IPS DF 6.9 (cell line): ENCODE measurements at places on chromosomes 4 and X.

- no peak for DNase-seq
Measured at GRCh38 chr4:150518559-150518958, 63.4 kb upstream of the MAB21L2 start.

- DNase-seq, result no peak
Measured at GRCh38 chr4:116118221-116118620, 967.2 kb downstream of the TRAM1L1 start.

- DNase-seq, result no peak
Measured at GRCh38 chr4:174490451-174490961, 31.8 kb downstream of the HPGD start.

DNA sequence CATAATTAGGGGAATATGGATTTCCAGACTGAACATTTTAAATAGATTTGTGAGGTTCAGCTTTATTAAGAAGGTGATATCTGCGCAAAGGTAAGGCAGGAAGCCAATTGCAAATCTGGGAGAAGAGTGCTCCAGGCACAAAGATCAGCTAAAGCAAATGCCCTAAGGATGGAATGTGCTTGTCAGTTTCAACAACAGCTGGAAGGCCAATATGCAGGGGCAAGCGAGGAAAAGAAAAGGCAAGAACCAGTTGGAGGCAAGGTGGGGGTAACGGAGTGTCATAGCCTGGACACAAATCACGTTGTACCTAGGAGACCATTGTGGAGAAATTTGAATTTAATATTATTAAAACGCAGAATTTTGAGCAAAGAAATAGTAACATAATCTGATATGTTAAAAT, 1710.3 kb upstream of the PCDH7 start:
- DNase-seq, result no peak

DNA sequence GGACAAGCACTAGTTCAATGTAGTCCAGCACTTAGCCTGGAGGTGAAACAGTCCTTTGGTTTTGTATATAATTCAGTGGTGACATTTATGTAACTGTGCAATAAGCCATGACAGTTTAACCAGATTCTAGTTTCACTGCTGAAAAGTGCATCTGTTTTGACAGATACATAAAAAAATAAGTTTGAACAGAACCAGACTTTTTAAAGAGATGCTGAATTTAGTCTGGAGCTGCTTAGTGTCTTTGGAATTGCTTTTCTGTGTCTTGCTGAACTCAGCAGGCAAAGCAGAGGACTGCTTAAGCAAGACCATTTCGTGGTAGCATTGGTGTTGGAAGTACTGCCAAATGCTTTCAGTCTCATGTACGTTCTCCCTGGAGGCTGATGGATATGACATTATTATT, 393.5 kb downstream of the MAPK10 start:
- DNase-seq, result no peak

GRCh38 chr4:56742080-56742871, 61.2 kb upstream of the HOPX start:
- no peak for DNase-seq

GRCh38 chrX:41759817-41760216, 35.8 kb downstream of the GPR82 start:
- peak; percentile 9 for DNase-seq

DNA sequence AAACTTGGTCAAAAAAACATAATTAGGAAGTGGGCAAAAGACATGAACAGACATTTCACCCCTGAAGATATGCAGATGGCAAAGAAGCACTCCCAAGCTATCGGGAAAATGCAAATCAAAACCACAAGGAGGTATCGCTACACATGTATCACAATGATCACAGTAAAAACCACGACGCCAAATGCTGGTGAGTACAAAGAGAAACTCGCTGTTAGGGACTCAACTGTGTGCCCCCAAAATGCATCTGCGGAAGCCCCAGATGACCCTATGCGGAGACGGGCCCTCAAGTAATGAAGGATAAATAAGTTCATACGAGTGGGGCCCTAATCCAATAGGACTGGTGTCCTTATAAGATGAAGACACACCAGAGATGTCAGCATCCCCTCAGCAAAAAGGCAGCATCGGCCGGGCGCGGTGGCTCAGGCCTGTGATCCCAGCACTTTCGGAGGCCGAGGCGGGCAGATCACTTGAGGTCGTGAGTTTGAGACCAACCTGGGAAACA, 10.2 kb downstream of the GAK start:
- DNase-seq, result no peak

DNA sequence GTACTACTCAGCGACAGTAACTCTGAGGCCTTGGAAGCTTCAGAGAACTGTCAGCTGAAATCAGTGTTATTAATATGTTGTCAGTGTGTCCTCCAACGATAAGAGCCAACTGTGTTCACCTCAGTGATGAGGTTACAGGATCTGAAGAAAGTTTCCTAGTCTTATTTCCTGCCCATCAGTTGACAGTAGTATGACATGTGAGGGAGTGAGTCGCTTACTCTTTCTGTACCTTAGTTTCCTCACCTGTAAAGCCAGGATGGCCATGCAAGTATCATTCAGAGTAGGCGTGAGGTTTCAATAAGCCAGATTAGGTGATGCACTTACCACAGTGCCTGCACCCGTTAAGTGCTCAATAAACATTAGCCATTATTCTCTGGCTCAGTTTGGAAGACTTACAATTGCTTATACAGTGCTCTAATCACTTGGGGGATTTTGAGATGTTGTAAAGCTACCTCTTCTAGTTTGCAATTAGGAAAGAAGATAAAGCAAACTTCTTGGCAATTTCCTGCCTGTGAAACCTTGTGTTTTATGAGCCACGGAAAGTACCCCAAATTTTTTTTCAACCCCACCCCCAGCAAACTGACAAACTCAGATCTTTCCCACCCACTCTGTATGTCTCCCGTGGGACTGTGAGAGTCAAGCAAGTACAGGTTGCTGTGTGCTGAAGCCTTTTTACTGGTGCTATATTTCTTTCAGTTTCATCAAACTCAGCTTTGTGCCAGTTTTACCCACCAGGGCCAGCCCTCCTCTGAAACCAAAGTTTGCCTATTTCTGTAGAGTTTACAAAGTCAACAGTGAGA, 62.2 kb downstream of the ANXA3 start:
- no peak for DNase-seq

- no peak for DNase-seq
Measured at GRCh38 chr4:187204389-187204918, 480.8 kb upstream of the FAT1 start.

GRCh38 chr4:25900310-25900709, 13.7 kb upstream of the SMIM20 start:
- no peak for DNase-seq

- DNase-seq, result no peak
Measured at GRCh38 chr4:4861390-4862018, 2.0 kb downstream of the MSX1 start.

DNA sequence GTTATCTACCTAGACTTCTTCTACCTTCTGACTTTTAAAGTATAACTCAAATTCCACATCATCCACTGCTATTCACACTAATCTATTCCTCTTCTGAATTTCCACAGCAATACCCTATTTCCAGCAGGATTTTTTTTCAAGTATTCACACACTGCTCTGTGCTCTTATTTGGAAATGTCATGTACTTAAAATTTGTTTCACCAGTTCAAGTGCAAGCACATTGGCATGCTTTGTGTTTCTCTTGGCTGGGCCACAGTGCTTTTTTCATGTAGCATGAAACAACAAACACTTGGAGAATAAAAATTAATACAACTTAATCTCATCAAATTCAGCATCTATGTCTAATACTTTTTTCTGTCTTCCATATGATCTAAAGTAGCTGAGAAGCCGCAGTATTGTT, 161.8 kb upstream of the PCDH18 start:
- no peak for DNase-seq

GRCh38 chr4:14749910-14750309, 252.4 kb upstream of the CPEB2 start:
- no peak for DNase-seq

DNA sequence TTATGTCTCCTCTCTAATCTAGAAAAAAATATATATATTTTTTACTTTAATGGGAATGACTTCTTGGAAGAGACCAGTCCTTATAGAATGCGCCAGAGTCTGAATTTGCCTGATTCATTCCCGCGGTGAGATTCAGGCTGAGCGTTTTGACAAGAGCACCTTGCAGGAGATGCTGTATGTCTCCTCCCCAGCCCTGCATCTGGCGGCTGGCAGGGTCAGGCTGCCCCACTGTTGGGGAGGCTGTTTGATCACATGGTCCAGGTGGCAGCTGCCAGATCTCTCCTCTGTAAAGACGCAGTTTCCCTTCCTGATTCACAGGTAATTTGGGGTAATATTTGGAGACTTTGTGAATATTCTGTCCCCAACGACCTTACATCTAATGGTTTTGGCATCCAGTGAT, 9.7 kb downstream of the PDZD4 start:
- DNase-seq, result no peak

DNA sequence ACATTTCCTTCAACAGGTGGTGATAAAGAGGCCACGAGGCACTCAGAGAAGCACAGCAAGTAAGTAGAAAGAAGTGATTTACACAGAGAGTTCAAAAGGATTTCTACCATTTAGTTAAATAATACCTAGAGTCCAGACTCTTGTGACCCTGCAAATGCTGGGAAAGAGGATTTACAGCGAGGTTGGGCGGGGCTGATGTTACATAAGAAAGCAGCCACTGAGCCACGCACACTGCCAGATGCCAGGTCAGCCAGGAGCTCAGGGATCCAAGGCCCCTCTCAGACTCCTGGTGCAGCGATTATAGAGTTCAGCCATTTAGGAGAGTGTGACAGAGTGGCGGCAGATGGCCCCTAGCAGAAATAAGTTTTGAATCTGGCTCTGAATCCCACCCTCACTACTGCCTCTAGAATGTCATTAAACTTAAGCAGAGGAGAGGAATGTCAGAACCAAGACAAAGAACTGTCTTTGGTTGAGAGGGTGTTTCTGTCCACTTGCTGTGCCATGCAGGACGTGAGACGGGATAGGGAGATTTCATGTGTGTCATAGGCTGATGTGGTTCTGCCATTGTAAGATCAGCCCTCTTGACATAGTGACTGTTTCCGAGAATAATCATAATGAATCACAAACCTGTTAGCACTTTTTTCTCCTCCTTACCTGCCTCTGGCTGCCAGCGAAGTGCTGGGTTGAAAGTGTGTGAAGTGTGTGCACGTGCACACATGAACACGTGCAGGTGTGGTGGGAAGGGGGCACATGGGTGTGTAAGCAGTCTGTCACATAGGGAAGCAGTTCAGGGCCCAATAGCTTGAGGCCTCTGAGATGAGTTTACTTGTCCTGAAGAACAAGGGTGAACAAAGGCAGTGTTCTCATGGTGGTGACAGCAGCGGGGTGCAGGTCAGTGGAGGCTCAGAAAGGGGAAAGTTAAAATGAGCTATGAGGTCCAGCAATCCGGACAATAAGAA, 50.1 kb downstream of the MFAP3L start:
- DNase-seq, result no peak

DNA sequence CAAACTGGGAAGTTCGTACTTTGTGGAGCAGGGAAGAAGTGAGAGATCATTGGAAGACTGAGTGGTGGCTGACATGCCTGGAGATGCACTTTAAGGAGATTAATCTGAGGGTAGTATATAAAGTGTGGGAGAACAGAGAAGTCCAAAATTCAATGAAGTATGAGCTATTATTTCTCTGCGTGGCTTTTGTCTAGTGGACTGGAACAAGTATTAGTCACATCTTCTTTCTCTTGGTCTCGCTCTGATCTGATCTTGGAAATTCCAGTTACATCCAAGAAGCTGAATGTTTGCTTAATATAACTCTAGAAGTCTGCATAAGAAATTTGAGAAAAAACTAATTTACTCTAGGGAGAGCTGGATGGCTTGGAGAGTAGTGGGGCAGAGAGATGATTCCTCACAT, 64.8 kb upstream of the NR0B1 start:
- no peak for DNase-seq

- DNase-seq, result no peak
Measured at GRCh38 chr4:54700986-54701385, 43.2 kb downstream of the KIT start.

GRCh38 chr4:1766106-1767060, 26.7 kb upstream of the FGFR3 start:
- no peak for DNase-seq

DNA sequence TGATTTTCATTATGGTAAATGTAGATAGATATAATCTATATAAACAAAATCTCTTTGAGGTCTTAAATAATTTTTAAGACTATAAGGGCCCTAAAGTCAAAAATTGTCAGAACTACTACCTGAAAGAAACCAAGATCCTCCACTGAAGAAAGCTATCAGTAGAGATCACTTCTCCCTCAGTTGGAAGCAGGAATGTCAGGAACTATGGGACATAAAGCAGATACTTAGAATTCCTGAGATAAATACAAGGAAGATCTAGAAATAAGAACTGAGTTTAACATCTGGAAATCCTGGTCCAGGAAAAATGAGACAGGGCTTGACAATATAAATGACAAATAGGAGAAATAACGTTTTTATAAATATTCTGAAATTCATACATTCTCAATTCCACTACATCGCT, 97.2 kb downstream of the ADAMTS3 start:
- DNase-seq, result no peak

DNA sequence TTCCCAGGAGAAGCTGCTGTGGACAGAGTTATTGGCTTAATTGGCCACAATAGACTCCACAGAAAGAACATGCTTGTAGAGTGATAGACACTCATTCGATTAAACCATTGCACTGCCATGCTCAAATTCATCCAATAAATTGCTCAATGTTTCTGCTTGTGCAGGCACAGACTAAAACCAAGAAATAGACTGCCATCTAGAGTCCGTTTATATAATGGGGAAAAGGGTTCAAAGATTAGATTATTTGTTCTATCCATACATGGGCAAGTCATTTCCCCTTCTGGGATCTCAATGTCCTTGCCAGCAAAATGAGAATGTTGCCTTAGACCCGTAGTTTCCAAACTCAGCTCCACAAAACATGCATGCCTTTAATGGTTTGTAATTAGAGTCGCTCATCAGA, 8.7 kb downstream of the SMIM10 start:
- DNase-seq, result no peak

- DNase-seq, result no peak
Measured at GRCh38 chrX:124217304-124218251, 114.9 kb upstream of the TEX13D start.

DNA sequence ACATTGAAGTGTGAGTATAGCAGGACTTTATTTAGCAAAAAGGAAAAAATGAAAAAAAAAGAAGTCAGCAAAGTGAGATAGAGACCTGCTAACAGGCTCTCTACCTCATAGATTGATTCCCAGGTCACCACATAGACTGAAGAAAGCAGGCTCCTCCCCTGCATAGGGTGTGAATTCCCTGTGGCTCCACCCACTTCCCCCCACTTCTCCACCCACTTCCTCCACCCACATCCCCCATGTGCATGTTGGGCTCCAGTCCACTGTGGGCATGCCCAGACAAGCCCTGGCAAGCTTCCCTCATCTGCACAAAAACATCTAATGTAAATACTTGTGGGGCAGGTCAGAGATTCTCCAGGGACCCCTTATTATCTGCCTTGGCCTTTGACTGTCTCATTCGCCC, 97.8 kb downstream of the TMEM47 start:
- no peak for DNase-seq

GRCh38 chr4:121057466-121057922, 14.8 kb downstream of the NDNF start:
- DNase-seq, result no peak

- no peak for DNase-seq
Measured at GRCh38 chr4:82680834-82681233, 117.8 kb downstream of the SCD5 start.

DNA sequence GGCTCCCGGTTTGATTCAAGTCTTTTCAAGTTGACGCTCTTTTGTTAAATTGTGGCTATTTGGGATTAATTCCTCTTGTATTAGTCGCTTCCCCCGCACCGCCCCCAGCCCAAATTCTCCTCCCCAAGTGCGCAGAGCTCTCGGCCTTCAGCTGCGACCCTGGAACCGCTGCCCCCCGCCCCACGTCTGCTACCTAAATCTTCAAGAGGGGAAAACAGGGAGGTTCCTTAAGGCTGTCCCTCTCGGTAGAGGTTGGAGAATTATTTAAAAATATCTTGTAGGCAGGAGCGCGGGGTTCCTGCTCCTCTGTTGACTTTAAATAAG, 860 bp upstream of the RPS6KA3 start:
- DNase-seq, result no peak
